ENCODE measurements at places on chromosomes 16 and 17.

DNA sequence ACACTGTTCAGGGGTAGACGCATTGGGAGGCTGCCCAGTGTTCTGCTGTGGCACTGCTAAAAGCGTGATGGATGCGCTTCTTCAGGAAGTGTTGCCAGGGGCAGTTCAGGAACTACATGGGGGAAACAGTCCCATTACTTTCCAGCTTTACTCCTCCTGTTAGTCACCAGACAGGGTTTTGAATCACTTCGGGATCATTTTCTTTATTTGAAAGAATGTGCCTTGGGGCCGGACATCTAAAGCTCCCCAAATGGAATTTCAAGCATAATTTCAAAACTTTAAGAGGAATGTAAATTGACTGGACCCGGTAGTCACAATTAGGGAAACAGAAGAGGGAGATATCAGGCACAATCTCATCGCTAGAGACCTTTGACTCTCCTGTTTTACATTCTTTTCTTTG is 1.3 kb upstream of the KRTAP2-1 start:
- no peak for DNase-seq

DNA sequence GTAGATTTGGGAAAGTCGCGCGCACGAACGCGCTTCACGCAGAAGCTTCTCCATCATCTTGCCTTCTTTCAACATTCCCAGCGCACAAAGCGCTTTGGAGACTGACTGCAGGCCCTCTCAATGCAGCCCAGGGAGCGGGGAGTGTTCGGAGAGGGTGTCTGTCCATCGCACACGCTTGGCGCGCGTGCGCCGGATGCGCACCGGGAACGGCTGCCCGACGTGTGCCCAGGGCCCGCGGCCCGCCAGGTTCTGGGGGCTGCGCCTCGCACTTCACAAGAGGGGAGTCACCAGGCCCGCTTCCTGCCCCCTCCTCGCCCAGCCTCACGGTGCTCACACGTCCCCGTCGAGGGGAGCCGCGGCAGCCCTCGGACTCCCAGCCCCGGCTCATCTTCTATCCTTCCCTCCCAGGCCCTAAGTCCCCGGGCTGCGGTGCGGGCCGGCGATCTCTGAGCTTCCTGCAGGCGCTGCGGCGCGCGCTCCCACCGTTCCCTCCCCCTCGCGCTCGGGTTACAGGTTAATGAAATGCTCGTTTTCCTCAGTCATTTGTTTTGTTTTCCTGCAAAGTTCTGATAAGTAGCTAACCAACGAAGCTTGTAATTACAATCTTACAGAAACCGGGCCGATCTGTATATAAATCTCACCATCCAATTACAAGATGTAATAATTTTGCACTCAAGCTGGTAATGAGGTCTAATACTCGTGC is 2.8 kb upstream of the IRX3 start:
- DNase-seq: no peak

GRCh38 chr16:69166221-69166833 is 20.6 kb upstream of the SNTB2 start:
- no peak for DNase-seq

DNA sequence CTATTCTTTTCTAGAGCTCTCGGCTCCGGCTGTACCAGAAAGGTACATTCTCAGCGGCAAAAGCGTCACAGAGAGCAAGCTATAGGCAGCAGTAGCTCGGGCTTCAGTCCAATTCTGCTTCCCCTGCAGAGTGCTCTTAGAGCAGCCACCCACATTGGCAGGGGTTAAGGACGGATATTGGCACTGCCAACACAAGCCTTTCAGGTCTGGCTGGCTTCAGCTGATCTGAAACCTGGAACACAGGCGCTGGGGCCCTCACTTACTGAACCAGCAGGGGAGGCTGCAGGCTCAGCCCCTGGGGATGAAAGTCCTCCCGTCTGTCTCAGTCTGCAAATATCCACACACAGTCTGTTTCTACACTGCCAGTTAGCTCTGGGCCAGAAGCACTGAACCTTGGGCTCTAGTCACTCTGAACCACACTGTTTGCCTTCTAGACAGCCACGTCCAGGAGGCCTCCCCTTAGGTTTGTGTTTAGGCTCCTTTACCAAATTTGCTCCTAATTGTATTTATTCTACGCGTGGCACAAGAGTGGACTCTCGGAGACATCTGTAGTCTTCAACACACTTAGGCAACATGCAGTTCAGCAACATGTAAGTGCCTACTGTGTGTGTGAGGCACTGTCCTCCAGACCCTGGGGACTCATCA is 40.1 kb downstream of the HIC1 start:
- no peak for DNase-seq

Data from renal cortex interstitium (tissue), 15 donors.